Calu3 (cell line): ENCODE measurements at places on chromosomes 11 and 22. TPM values are rescaled to one million over a fixed set of nuclear protein-coding genes. Genes with fewer than 3 reads are reported as not detected.
A peak's percentile ranks its signal among the peaks of the same experiment; 100 is the strongest.

DNA sequence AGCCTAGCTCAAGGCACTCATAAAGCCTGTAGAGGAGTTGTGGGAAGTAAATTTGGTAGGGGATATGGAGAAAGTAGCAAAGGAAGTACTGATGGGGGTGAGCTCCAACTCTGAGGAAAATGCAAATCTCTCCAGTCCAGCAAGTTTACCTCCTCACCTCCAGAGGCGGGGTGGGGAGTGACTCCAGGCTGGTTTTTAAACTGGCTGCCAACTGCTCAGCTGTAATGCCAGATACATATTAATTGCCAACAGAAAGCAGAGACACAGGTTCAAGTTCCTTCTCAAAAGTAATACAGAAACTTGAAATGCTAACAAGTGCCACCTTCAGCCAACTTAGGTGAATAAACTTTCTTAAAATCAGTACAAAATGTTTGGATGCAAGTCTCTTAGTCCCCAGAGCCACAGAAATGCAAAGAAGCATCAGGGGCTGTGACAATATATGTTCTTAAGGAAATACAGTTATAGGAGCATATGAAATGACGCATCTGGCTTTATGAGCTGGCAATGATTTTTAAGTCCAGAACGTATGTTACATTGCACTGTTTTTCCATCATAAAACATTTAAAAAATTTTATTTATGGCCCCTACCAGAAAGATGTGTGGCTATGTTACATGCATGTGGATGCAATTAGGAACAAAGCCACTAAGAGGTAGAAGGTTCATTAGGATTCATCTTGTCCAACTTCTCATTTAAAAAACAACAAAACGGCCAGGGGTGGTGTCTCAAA lies 436.4 kb upstream of the CCDC90B start:
- DNase-seq: no peak

- DNase-seq: no peak
Observed at GRCh38 chr11:95559899-95560298, 229.7 kb downstream of the FAM76B start.

GRCh38 chr22:36741968-36742367 lies 34.0 kb downstream of the IFT27 start:
- DNase-seq: no peak

Gene OR52A1
- not detected in 2 replicates for total RNA-seq

DNA sequence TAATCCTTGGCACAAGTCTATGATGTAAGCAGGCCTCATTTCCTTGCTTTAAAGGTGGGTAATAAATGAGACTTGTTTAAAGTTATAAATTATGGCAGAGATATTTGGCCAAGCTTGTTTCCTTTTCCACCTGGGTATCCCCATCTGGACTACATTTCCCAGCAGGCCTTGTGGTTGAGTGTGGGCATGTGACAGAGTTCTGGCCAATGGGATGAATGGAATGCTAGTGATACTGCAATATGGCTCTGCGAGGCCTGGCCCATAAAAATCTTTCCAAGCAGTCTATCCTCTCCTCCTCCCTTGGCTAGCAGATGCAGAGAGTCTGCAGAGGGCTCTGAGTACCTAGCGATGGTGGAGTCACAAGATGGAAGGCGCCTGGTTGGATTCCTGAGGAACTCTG lies 102.5 kb downstream of the TIMP3 start:
- DNase-seq: peak; percentile 43

DNA sequence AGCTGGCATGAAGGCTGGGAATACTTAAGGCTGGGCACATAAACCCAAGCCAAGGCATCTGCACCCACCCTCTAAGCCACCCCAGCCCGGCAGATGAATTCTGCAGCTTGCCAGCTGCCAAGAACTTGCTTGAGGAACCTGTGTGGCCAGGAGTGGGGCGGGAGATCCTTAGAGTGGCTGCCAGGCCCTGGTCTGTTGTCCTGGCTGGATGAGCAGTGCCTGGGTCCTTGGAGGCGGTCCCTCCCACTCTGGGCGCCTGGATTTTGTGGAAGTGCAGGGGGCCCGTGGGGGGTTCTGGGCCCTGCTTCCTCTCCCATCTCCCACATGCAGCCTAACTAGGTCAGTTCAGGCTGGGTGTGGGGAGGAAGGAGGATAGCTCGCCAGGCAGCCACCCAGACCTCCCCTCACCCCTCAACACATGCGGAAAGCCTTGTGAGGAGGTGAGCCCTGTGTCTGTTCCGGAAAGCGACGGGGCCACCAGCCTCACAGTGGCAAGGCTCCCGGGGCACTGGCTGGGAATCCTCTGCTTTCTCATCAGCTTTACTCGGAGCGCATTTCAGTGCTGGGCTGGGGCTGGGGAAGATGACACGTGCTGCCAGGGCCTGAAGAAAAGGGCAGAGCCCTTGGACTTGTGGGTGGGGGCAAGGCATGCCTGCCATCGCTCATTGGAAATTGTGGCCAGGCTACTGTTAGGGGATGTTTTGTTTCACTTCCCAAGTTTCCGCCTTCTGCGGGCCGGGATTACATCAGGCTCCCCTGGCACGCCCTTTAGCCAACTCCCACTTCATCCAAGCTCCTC lies 8.4 kb downstream of the DAGLA start:
- DNase-seq: no peak

DNA sequence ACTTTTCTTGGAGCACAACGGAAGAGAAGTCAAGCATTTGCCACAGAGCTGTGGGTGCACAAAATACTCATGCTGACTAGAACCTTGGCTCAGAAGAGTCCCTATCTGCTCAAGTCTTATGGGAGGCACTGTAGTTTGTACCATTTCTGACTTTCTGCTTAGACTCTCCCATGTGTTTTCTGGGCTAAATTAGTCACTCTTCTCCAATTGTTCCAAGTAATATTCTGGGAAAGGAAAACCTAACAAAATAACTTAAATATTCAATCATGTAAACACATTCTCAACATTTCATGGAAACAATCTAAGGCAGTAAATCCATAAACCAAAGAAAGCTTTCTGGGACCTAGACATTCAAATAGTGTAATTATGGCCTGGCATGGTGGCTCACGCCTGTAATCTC lies 220.7 kb downstream of the SWAP70 start:
- DNase-seq: no peak

Gene IGF2
- total RNA-seq: 0.37 and 0.45 TPM in 2 replicates

DNA sequence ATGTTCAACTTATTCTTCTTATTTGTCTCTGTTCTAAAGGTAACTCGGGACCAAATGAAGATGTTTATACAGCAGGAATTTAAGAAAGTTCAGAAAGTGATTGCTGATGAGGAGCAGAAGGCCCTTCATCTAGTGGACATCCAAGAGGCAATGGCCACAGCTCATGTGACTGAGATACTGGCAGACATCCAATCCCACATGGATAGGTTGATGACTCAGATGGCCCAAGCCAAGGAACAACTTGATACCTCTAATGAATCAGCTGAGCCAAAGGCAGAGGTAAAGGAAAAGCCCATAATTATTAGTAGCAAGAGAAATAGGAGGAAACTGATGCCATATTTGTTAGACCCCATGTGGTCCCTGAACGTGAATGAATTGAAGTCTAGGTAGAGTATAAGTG lies 63.3 kb downstream of the TRIM44 start:
- peak; percentile 41 for DNase-seq

Gene MYOD1
- not detected in 2 replicates for total RNA-seq

GRCh38 chr22:37999640-38000272 lies 15.4 kb upstream of the SOX10 start:
- peak; percentile 83 for DNase-seq

GRCh38 chr11:120365512-120365911 lies 29.3 kb downstream of the ARHGEF12 start:
- DNase-seq: no peak

Gene ASPHD2
- total RNA-seq: 0.40 and 0.71 TPM in 2 replicates

Gene SLC17A6
- not detected in 2 replicates for total RNA-seq

GRCh38 chr11:3929649-3930048 lies 74.2 kb downstream of the STIM1 start:
- no peak for DNase-seq

Gene OR2AT4
- total RNA-seq: not detected in 2 replicates

DNA sequence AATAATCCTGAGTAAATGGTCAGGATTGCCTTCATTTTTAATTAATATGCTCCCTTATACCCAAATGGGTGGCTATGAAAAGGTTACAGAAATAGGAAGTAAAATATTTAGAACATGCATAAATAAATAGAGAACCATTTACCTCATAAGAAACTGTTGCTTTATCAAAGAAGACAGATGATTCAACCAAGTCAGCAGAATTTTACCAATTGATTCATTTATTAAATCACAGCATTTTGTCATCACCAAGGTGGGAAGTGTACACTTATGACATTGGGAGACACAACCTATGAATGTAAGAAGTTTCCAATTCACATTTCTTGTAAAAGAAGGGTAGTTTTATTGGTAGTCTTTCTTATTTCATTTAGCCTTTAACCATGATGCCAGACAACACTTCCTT lies 870.3 kb upstream of the CHORDC1 start:
- no peak for DNase-seq

Gene POGLUT3
- 16.4 and 16.9 TPM in 2 replicates for total RNA-seq
